Stimulated activated naive B cell treated with anti-CD40 and anti-IgM and Interleukin-4, amounts not matched to agents 10 μg/mL and 1 μg/mL and 100 μg/mL, for 72 hours (primary cell): ENCODE measurements at places on chromosomes 12 and 14.

DNA sequence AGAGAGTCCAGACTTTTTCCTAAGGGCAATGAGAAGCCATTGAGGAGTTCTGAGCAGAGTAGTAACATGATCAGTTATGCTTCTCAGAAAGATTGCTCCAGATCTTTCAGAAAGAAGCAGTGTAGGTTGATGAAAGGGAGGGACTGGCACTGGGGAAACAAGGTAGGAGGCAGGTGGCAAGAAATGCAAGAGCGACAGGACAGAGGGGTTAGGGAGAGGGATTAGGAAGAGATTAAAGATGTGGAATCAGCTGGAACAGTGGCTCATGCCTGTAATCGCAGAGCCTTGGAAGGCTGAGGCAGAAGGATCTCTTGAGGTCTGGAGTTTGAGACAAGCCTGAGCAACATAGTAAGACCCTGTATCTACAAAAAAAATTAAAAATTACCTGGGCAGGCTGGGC lies 3.4 kb downstream of the CDCA3 start:
- no peak for DNase-seq

- DNase-seq, result no peak
Measured at GRCh38 chr14:59964251-59965007, 44.5 kb downstream of the LRRC9 start.

DNA sequence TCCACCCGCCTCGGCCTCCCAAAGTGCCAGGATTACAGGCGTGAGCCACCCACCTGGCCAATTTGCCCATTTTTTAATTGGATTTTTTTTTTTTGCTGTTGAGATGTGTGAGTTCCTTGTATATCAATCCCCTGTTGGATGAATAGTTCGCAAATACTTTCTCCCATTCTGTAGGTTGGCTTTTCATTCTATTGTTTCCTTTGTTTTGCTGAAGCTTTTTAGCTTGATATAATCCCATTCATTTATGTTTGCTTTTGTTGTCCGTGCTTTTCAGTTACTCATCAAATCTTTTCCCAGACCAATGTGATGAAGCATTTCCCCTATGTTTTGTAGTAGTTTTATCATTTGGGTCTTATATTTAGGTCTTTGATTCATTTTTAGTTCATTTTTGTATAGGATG lies 36.4 kb downstream of the TRAF3 start:
- no peak for DNase-seq

GRCh38 chr14:35471803-35472202 lies 62.2 kb upstream of the INSM2 start:
- no peak for DNase-seq

- DNase-seq, result no peak
Measured at GRCh38 chr12:44771485-44772021, 104.6 kb downstream of the NELL2 start.

DNA sequence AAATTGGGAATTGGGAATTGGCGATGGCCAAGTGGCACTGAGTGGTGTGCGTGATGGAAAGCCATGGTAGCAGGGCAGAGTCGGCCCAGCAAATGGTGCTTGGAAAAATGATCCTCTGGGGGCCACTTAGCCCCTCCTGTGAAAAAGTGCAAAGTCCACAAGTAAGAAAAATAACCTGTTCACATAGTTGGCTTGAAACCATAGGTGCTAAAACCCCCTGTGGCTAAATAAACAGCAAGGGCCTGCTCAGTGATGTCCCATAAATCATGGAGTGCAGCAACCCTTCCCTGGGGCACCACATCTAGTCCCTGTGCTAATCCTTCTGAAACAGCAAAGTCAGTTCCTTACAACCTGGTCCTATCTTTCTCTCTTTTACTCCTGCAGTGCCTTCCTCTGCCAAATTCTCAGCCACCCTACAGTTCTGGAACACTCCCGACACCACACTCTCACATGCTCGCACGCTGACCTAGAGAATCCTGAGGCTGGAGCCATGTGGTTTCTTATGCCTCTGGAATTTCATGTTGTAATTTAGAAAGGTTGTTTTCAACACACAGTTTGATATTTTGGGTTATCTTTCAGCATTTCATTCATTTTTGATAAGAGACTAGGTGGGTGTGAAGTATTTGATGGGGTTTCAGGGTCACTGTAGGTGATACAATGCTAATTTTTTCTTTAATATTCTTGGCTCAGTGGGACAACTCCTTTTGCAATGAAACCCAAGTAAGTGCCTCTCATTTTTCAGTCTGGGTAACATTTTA lies 123.6 kb downstream of the SMOC1 start:
- no peak for DNase-seq

- no peak for DNase-seq
Measured at GRCh38 chr14:26394150-26394810, 203.6 kb downstream of the NOVA1 start.

DNA sequence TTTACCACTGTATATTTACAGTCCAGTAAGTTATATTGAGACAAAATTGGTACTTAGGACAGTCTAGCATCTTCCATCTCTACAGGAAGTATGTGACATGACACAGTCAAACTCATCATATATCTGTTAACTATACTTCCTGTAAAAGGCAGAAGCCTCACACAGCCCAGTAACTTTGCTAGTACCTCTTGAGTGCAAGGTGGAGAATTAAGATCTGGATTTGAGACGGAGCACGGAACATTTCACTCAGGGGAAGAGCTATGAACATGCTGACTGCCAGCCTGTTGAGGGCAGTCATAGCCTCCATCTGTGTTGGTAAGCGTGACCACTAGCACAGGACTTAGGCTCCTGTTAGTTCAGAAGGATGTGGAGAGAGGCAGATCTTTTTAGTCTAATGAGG lies 333.7 kb upstream of the OR4E1 start:
- DNase-seq, result no peak

DNA sequence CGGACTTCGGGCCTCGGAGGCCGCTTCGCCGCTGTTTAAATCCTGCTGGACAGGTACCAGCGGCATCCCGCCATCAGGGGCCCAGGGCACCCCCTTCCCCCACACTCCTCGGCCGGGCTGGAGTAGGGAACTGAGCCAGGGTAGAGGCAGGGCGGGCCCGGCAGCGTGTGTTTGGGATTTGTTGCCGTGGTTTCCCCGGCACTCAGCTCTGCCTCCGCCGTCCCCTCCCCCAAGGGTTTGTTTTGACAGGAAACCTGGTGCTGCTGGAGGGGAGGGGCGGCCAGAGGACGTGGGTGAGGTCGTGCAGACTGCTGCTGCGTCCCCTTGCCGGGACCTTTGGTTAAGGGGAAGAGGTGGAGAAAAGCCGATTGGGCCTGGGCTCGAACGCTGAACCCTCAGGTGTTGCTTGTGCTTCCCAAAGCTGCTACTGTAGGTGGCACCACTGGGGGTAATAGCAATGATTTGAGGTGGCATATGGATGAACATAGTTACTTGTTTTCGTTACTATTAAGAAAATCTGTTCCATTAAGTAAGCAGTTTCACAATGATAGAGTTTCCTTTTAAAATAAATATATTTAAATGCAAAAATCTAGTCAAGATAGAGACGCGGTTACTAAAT lies 778 bp downstream of the TCP11L2 start:
- DNase-seq, result peak; percentile 79

DNA sequence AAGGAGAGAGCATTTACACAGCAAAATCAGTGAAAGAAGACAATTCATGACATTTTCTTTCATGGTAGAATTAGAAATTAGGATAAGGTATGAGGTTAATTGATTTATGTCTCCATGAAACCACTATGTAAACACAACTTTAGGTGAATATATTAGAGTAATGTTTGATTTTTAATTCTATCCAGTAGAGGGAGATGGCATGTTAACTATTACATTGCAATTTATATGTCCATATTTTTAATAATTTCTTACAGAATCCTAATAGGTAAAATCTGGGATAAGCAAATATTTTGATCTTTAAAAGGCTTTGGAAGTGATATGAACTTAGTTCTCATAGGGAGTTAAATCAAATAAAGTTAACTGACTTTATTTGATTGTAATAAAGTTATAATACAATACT lies 373.4 kb upstream of the PDE3A start:
- DNase-seq, result no peak

GRCh38 chr12:43737646-43738045 lies 20.9 kb downstream of the PUS7L start:
- no peak for DNase-seq

GRCh38 chr14:91305650-91306431 lies 61.3 kb upstream of the GPR68 start:
- DNase-seq, result no peak

GRCh38 chr12:4112734-4113325 lies 160.7 kb upstream of the CCND2 start:
- no peak for DNase-seq

- no peak for DNase-seq
Measured at GRCh38 chr14:93824518-93825234, 36.4 kb upstream of the PRIMA1 start.

GRCh38 chr12:49456131-49456679 lies 82.6 kb upstream of the KCNH3 start:
- DNase-seq, result no peak

DNA sequence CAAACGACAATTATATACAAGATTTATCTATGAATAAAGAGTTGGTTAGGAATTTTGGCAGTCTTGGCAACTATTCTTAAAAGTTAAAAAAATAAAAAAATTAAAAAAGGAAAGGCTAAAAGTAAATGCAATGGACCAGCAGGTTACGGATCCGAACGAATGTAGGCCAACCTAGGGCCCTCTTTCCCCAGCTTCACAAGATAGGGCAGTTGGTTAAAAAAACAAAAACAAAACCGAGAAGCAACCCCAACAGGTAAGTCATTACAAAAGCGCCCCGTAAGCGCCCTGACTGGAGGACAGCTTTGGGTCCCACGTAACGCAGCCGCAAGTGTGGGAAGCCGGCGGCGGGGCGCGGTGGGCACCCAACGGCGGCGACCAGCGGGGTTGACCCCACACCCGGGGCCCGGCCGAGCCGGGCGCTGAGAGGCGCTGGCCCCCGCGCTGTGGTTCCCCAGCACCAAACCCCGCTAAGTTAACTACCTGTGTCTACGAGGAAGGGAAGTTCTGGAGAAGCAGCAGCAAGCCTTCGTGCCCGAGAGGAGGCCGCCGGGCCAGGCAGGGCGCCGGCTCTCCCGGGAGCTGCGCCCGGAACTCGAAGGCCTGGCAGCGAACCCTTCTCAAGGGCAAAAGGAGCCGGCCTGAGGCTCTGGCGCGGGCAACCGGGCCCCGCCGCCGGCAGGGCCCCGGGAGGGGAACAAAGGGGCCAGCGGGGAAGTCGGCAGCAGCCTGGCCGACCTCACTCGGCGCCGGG lies 882 bp downstream of the HECTD1 start:
- DNase-seq, result peak; percentile 53

- no peak for DNase-seq
Measured at GRCh38 chr14:87461704-87462103, 531.3 kb downstream of the GALC start.

DNA sequence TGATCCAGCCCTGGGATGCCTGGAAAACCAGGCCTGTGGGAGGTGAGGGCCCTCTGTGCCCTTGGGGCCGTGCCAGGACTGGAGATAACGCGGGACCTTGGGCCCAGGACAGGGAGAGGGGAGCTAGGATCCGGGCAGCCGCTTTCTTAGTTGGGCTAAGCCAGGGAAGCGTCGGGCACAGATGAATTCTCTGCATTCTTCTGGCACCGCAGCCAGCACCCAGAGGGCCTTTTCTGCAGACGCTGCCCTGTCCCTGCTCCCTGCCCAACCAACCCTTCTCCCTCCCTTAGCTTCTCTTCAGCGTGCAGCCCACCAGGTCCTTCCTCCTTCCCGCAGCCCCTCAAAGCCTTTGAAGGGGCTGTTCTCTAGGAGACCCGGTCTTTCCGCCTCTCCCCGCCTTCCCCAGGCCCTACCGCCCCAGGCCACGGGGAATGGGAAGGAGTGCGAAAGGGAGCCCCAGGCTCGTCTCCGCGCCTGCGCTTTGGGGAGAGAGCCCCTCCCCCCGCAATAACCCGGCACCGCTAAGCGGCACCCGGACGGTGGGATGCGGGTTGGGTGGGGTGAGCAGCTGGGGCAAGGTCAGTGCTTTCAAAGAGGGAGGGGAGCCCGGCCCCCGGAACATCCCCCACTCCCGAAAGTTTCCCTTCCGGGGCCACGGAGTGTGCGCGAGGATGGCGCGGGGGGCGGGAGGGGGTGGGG lies 663 bp downstream of the NCKAP5L start:
- DNase-seq, result no peak

DNA sequence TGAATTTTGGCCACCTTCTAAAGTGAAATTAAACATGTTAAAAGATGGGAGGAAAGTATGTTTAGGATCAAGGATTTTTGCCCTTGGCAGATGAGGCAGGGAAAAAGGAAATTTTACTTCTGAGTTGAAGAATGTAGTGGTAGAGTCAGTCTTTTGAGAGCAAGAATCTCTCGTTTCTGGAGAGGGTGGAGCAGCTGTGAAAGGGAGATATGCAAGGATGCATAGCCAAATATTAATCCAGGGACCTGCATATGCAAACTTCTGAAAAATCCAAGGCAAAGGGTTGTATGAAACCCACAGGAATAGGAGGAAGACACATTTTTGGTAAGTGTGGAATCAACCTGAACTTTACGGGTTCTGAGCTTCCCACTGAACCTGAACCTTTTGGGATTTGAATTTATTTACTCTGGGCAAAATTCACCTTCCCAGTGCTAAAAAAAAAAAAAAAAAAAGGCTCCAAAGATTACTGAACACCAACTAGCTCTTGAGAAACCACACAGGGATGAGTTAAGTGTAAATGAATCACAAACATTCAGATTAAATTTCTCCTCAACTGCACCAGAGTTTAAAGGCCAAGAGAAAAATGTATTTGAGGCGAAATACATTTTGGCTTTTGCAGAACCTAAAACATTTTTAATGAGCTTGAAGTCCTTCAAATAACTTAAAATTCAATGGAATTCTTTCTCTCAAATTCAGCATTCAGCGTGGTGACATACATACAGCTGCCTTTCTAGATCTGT lies 187.1 kb upstream of the CDKN3 start:
- no peak for DNase-seq

GRCh38 chr14:105192866-105193731 lies 12.0 kb upstream of the NUDT14 start:
- DNase-seq, result no peak

DNA sequence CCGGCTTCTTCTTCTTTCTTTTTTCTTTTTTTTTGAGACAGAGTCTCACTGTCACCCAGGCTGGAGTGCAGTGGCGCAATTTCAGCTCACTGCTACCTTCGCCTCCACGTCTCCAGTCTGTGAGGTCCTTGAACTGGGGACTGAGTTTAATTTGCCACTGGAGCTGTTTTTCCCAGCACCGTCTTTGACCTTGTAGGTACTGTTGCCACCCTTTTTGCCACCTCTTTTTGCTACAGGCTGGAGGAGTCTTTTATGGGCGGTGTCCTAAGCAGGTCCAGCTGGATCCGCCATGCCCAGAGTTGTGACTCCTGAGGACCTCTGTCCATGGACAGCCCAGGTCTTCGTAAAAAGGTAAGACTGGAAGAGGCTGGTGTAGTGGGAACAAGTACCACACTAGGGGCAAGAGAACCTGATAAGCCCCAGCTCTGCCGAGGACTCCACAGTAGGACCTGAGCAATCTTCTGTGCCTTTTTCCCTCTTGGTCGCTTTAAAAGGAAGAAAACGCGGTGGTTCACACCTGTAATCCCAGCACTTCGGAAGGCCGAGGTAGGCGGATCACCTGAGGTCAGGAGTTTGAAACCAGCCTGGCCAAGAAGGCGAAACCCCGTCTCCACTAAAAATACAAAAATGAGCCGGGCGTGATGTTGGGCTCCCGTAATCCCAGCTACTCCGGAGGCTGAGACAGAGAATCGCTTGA lies 946 bp downstream of the RNU4-2 start:
- peak; percentile 72 for DNase-seq
